Skeletal muscle cell (primary cell): ENCODE measurements at places on chromosomes 2 and 18.
A peak's percentile ranks its signal among the peaks of the same experiment; 100 is the strongest.

DNA sequence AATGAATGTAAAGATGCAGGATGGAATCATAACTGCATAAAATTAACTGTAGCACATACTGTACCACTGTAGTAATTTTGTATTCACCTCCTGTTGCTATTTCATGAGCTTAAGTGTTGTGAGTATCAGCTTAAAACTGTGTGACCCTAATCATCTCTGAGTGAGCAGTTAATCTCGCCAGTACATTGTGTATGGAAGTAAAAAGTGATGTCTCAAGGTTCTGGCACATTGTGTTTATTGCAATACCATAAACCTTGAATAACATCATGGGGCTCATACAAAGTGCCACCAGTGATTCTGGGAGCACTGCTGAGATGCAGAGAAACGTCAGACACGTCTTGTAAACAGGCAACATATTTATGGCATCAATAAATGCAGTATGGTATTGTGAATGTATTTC lies 124.5 kb downstream of the PMAIP1 start:
- DNase-seq, result no peak

- no peak for DNase-seq
Observed at GRCh38 chr2:199258291-199258690, 199.4 kb downstream of the SATB2 start.

- peak; percentile 24 for DNase-seq
Observed at GRCh38 chr2:172806493-172806892, 70.8 kb downstream of the RAPGEF4 start.

- no peak for DNase-seq
Observed at GRCh38 chr2:197911667-197912066, 107.3 kb downstream of the PLCL1 start.

DNA sequence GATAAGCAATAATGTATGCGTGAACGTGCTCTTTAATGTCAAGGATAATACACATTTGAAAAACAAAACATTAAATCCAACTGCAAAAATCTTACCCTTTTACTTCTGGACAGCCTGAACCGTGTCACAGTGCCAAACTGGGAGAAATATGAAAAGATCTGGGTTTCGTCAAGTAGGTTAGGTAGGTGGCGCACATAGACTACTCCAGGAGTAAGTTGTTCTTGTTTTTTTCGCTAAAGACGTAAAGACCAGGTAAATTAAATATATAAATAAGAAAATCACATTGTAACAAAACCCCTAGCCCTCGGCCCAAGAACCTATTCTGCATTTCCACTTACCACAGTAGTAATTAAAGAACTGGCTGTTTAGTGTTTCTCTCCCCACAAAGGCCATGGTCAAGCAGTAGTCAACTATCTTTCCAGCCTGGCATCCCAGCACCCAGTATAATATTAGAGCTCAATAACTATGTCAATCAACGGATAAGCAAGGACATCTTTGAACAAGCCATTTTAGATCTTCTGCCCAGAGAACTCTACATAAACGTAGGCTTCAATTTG lies 1.1 kb downstream of the NIFK start:
- no peak for DNase-seq

- no peak for DNase-seq
Observed at GRCh38 chr18:78904179-78904531, 75.5 kb upstream of the SALL3 start.

DNA sequence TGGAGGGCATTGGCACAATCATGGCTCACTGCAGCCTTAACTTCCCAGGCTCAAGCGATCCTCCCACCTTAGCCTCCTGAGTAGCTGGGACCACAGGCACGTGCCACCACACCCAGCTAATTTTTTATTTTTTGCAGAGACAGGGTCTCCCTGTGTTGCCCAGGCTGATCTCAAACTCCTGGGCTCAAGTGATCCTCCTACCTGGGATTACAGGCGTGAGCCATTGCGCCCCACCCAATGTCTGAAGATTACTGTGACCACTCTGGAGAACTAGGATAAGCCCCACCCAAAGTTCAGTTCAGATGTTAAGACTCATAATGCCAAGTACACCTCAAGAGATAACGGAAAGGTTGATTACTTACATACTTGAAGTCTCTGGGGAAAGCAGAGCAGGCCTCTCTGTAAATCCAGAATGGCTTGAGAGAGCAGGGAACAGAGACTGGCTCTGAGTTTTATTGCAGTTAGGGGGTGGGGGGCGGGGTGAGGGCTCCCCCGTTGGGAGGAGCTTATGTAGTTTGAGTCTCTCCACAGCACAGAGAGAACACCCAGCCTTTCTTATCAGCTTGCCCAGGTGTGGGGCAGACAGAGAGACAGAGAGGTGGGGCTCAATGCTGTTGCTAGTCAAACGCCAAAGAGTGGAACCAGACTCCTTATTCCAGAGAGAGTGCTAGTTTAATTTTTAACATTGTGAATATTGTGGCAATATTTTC lies 26.5 kb upstream of the ERICH2 start:
- DNase-seq, result no peak

- no peak for DNase-seq
Observed at GRCh38 chr18:30044496-30044895, 998.0 kb downstream of the DSC3 start.

GRCh38 chr2:236677368-236677767 lies 107.7 kb downstream of the ACKR3 start:
- no peak for DNase-seq

GRCh38 chr2:239482778-239483712 lies 82.2 kb upstream of the HDAC4 start:
- no peak for DNase-seq

- DNase-seq, result no peak
Observed at GRCh38 chr18:24488824-24489493, 28.5 kb downstream of the HRH4 start.

DNA sequence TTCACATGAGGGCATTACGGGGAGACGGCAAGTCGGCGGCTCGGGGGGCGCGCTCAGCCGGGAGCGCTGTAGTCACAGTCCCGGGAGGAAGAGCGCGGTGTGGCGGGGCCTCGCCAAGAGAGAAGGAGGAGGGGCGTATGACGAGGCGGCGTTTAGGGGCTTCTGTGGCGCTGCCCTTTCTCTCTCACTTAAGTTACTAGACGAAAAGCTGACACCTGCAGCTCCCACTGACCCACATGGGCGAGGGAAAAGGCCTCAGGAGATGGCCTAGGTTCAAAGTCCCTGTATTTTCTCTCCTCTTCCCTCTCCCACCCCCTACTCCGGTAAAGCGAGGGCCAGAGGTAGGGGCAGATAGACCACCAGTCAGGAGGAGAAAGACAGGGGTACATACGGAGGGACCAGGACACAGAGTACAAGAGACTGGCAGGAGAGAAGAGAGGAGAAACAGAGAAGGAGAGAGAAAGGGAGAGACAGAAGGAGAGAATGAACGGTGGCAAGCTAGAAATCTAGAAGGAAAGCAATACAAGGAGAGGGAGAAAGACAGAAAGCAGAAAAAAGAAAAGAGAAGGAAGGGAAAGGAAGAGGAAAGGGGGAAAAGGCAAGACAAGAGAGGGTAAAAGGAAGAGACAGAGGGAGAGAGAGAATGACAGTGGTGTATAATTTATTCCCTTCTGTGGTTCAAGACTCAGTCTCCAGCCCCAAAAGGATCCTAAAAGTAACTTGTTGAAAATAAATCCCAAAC lies 3.8 kb downstream of the SIX2 start:
- no peak for DNase-seq

DNA sequence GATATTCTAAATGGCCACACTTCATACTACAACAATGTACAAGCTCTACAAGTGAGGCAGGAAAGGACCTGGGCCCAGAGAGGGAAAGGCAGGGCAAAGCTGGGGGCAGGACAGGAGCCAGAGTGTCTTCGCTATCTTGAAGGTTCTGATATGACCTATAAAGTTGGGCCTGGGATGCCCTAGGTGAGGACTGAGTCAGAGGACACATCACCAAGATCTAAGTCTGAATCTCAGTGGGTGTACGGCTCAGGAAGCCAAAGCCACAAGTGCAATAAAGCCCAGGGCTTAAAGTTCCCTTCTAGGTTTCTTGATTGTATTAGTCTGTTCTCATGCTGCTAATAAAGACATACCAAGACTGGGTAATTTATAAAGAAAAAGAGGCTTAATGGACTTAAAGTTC lies 219.1 kb downstream of the ALK start:
- no peak for DNase-seq

GRCh38 chr2:96684883-96685576 lies 42.5 kb downstream of the FER1L5 start:
- DNase-seq, result no peak

DNA sequence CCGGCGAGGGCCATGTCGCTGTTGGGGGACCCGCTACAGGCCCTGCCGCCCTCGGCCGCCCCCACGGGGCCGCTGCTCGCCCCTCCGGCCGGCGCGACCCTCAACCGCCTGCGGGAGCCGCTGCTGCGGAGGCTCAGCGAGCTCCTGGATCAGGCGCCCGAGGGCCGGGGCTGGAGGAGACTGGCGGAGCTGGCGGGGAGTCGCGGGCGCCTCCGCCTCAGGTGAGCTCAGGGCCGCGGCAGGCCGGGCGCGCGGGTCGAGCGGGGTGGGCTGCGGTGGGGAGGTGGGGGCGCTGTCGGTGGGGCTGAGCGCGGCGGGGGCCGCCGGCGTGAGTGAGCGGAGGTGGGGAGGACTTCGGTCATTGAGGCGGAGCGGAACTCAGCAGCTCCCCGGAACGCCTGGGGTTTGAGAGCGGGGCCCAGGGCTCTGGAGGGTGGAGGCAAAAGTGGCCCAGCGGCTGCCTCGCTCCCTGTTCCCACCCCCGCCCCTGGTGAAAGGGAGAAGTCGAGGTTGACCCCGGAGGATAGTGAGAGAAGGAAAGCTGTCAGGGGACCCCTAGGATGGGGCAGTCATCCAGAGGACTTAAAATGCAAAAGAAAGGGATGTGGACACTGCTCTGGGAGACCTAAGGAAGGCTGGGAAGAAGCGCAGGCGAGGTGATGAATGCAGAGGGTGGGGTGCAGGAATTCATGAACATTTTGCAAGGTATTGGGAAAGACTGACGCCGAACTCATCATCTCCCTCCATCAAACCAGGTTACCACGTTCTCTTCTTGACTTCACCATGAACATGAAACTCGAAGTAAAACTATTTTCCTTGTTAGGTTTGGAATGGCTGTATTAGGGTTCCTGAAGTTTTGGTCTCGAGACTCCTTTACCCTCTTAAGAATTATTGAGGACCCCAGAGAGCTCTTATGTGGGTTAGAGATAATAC lies 633 bp downstream of the MALT1 start:
- no peak for DNase-seq

DNA sequence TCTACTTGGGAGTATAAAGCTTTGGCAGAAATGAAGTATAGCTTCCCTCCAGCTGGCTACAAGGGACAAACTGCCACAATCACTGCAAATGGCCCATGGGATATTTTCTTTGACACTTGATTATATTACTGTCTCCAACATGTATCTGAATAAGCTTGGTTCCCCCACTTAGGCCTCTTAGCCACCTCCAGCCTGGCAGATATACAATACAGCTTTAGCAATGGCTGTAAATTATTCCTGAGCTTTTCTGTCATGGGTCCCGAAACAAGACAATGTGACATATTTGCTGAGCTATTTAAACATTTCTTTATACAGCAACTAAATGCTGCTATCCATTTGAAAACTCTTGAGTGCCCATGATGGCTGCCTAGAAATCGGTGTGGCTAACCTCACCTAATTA lies 406.2 kb downstream of the SUCLG1 start:
- no peak for DNase-seq

- DNase-seq, result no peak
Observed at GRCh38 chr2:177400337-177400923, 7.9 kb downstream of the AGPS start.

DNA sequence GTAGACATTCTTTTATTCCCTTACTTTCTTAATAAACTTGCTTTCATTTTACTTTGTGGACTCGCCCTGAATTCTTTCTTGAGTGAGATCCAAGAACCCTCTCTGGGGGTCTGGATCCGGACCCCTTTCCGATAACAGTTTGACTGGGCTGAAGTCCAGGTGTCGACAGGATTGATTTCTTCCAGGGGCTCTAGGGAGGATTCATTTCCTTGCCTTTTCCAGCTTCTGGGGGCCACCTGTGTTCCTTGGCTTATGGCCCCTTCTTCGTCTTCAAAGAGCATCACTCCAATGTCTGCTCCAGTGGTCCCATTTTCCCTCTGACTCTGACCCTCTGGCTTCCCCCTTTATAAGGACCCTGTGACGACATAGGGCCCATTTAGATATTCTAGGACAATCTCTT lies 67.5 kb downstream of the COPS8 start:
- no peak for DNase-seq

- no peak for DNase-seq
Observed at GRCh38 chr2:28986429-28986828, 5.3 kb downstream of the TOGARAM2 start.

GRCh38 chr2:27118525-27119329 lies at the start of gene CGREF1:
TSS of gene CGREF1 (minus strand) at chr2:27119128. CDS start at chr2:27104366, 14,762 bp downstream.
- no peak for DNase-seq

- DNase-seq, result no peak
Observed at GRCh38 chr2:202016579-202017227, 17.0 kb upstream of the FZD7 start.

- DNase-seq, result no peak
Observed at GRCh38 chr2:178865999-178866398, 58.8 kb upstream of the TTN start.

GRCh38 chr2:182946958-182947369 lies 80.5 kb upstream of the FRZB start:
- no peak for DNase-seq

GRCh38 chr2:190519975-190520767 lies 14.4 kb downstream of the NEMP2 start:
- DNase-seq, result no peak

DNA sequence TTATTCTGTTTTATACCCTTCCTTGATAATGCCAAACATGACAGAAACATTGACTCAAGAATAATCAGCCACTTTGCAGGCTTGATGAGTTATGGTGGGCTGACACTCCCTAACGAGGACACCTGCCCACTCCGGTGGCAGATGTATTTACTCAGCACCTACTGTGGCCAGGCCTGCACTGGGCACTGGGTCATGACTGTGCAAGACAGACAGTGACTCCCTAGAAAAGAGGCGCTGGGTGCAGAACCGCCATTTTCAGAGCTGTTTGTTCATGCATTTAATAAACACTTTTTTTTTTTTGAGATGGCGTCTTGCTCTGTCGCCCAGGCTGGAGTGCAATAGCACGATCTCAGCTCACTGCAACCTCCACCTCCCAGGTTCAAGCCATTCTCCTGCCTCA lies 32.5 kb downstream of the SNED1 start:
- DNase-seq, result no peak

DNA sequence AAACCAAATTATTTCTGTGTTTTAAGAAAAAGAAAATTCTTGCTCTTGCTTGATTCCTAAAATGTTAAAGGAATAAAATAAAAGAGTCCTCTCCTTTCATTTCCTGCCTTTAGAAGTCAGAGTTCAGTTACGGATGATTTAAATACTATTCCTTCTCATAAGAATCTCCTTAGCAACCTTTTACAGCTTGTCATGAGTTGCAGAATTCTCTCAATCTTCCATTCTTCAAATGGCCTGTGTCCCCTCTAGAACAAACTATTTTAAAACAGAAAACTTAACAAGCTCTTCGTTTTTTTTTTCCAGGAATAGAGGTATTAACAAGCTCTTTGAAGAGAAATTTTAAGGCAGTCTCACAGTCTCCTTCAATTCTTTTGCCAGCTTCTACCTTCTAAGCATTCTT lies 42.2 kb downstream of the SPIRE1 start:
- no peak for DNase-seq

- DNase-seq, result no peak
Observed at GRCh38 chr2:120330946-120331822, 14.8 kb upstream of the INHBB start.
